ENCODE measurements at places on chromosomes 2 and 18.

DNA sequence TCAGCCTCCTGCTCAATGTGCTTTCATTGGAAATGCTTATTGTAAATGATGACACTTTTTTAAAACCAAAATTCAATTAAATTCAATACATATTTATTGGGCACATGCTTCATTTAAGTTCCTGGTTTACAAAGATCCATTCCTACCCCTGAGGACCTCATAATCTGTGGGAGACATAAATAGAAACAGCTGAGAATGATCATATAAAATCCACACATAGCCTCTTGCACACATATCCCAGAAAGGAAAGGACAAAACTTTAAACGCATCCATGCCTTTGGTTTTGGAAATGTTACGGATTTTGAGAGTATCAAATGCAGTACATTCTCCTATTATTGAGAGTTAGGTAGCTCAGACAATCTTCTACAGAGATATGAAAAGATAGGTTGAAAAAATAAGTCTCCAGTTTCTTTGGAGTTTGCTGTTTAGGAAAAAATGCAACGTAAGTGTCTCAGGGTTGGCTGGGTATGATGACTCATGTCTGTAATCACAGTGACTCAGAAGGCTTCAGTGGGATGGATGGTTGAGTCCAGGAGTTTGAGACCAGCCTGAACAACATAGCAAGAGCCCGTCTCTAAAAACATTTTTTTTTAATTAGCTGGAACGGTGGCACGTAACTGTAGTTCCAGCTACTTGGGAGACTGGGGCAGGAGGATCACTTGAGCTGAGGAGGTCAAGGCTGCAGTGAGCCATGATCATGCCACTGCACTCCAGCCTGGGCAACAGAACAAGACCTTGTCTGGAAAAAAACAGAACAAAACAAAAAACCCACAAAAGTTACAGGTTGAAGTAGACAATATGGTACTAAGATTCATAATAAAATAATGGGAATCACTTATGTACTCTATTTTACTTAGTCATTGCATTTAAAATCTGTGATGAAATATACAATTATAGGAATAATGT, 3.9 kb upstream of the PRELID3A start:
- DNase-seq: no peak

DNA sequence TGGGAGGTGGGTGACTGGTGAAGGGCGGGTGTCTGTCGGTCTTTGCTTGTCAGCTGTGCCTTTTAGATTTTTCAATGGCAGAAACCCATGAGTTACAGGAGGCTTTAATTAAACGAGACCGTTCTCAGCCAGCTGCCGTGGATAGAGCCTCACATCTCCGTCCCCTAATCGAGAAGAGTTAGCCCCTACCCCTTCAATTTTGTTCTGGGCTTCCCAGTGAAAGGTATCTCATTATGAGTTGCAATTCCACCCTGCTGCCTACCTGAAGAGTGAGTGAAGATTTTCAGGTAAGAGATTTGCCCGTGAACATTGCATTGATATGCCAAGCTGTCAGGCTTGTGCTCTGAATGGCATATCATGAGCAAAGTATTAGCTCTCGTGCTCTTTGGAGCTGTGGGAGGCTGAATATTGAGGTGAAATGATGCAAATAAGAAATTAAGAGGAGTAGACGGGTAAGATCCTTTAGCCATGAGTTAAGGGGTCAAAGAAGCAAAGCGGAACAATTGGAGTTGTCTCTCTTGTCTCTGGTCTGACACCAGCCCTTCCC, 118.7 kb upstream of the MSTN start:
- peak; percentile 64 for DNase-seq

DNA sequence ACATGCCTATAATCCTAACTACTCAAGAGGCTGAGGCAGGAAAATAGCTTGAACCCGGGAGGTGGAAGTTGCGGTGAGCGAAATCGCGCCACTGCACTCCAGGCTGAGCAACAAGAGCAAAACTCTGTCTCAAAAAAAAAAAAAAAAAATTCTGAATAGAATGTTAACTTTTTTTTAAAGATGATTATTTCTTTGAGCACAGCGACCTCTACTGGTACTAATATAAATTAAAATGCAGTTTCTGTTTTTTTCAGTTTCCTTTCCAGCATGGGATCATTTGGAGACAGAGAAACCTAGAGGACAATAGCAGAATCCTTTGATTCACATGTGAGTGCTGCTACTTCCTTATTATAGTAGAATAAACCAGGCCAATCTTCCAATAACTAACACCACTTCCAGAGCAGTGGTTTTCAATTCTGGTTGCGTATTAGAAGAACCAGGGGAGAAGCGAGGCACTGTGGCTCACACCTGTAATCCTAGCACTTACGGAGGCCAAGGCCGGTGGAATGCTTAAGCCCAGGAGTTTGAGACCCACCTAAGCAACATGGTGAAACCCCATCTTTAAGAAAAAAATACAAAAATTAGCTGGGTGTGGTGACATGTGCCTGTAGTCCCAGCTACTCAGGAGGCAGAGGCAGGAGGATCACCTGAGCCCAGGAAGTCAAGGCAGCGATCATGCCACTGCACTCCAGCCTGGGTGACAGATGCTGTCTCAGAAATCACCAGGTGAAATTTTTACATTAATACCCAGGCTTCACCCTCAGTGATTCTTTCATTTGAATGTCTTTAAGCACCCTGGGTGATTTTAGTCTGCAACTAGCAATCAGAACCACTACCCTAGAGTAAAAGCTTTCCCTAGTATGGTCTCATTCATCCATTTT, 10.1 kb downstream of the SRSF7 start:
- DNase-seq: peak; percentile 59

DNA sequence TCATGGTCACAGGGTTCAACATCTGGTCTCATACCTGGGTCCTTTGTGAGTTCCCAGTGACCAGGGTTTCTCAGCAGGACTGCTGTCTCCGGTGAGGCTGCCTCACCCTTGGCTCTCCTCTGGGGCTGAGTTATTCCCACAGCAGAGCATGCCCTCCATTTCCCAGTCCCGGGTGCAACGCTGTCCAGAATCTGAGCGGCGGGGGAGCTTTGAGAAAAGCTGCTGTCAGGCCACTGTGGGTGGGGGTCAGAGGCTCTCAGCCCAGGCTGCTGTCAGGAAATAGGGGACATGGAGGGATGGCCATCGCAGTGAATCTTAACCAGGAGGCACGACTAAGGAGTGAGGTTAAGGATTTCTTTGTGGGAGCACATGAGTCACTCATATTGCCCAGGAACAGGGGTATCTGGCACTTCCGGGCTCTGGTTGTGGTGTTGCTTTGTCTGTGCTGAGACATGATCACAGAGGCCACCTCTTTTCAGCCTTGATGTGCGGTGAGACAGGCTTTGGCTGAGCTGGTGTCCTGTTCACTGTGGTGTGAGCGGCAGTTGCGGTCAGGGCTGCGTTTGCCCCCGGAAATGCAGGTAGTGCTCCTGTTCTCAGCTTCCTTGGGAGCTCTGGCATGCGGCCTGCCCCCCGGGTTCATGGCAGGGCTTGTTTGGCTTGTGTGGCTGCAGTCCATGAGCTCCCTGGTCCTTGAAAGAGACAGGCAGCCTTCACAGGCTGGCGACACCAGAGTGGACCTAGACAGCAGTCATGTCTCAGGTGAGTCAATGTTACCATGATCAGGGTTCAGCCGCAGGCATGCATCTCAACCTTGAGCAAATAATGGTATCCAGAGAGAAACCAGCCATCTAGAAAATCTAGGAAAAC, 310.7 kb upstream of the MYT1L start:
- no peak for DNase-seq

DNA sequence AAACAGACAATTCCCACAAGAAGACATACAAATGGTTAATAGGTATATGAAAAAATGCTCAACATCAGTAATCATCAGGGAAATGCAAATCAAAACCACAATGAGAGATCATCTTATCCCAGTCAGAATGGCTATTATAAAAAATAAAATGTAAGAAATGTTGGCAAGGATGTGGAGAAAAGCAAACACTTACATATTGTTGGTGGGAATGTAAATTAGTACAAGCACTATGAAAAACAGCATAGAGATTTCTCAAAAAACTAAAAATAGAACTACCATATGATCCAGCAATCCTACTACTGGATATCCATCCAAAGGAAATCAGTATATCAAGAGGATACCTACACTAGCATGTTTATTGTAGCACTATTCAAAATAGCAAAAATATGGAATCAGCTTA, 186.6 kb downstream of the NOL4 start:
- no peak for DNase-seq

DNA sequence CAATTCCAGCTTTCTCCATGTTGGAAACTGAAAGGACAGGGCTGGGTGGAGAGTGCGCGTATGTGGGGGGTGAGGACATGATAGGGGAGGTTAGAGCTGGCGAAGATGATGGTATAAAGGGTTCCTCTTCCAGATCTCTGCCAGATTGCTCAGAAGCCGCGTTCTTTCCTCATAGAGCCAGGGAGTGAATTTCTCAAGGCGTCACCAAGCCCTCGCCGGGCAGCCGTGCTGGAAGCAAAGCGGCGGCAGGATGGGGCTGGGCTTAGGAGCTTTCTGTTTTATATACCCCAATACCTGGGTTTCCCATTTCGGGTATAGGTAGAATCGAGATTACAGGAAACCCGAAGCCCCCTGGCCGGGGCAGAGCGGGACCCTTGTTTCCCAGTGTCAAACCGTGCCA, 43.8 kb downstream of the DDX18 start:
- no peak for DNase-seq

DNA sequence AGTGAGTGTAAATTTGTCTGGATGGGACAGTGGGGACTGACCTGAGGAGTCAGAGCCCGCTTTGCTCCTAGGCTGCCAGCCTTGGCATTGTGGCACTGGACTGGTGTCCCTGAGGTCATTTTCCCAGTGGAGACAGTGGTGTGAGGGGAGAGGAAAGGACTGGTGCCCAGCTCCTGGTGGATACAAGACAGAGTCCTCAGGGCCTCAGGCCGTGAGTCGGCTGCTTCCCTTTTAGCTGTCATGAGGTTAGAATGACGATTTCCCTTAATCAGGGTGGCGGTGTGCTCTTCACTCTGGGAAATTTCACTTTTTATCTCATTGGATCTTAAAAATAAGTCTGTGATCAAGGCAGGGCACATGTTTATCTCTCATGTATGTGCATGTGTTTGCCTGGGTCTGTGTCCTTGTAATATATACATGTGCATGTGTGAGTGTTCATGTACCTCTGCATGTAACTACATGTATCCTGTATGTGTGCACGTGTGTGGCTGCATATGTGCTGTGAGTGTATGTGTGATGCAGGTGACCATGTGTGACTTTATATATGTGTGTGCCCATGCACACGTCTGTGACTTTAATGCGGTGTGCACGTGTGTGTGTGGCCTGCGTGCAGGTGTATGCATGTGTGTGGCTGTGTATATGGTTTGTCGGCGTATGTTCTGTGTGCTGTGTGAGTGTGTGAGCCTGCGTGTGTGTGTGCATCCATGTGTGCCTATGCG, 55.7 kb downstream of the GLI2 start:
- no peak for DNase-seq

DNA sequence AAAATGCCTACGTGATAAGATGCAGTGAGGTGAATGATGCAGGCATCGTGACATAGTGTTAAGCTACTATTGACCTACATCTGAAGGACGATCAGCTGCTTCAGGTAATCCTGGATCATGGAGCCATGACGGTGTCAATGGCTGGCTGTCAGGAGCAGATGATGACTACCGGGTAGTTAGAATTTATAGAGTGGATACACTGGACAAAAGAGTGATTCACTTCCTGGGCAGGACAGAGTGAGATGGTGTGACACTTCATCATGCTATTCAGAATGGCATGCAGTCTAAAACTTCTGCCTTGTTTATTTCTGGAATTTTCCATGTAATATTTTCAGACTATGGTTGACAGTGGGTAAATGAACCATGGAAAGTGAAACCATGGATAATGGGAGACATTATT, 29.5 kb downstream of the METTL8 start:
- DNase-seq: no peak

DNA sequence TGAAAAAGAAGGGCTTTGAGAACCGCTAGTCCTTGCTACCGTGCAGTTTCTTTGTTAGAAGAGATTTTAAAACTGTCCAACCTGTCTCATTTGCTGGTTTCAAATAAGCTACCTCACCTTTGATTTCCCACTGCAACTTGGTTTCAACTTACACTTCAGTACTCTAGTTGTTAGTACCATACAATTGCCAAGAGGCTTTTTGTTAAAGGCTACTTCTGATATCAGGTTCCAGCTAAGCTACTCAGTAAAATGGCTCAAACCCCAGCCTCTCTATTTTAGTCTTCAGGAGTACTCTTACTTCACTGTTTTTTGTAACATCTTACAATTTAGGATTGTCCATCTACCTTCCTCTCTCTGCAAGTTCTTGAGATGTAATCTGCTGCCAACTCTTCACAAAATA, 91.6 kb downstream of the INO80D start:
- DNase-seq: no peak

- no peak for DNase-seq
Measured at GRCh38 chr2:222572264-222572721, 83.6 kb downstream of the FARSB start.

- no peak for DNase-seq
Measured at GRCh38 chr2:225104971-225105370, 62.7 kb upstream of the DOCK10 start.

GRCh38 chr2:8477552-8478470, 204.0 kb upstream of the ID2 start:
- DNase-seq: no peak

DNA sequence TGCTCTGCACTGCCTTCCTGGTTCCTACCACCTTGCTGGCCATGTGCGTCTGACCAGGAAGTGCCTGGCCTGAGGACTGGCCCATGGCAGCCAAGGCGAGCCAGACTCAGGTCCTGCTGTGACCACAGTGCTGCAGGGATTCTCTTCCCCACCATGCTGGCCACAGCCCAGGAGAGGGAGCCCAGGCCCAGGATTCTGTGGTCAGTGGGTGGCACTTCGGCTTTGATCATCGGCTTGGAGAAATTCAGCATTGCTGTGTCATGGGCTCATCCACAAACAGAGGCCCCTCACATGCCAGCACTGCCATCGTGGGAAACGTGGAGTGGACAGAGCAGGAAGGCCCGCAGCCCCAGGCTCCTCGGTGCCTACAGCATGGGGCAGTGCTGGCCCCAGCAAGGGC, 211.6 kb downstream of the SEPTIN10 start:
- DNase-seq: no peak

GRCh38 chr2:48240912-48241311, 289.0 kb upstream of the STON1 start:
- peak; percentile 95 for DNase-seq

DNA sequence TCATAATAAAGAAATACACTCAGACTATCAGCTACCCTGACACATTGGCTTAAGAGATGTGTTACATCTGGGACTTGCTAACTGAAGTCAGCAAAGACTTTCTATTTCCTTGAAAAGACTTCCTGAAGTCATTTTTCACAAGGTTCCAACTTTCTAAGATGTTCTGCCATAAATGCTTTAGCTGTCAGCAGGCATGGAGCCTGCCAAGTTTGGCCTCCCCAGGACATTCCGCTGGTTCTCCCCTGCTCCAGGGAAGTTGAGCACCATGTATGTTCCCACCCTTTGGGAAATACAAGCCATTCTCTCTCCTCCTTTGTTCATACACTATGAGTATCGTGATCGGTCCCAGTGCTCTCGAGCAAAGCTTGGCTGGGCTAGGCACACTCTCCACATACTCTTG, 202.7 kb upstream of the CCDC68 start:
- no peak for DNase-seq

GRCh38 chr2:27304488-27305240, 3.6 kb downstream of the UCN start:
- no peak for DNase-seq

- no peak for DNase-seq
Measured at GRCh38 chr2:240482141-240482540, 46.7 kb downstream of the GPC1 start.

- no peak for DNase-seq
Measured at GRCh38 chr2:46157966-46158310, 139.3 kb upstream of the EPAS1 start.

- no peak for DNase-seq
Measured at GRCh38 chr2:63786471-63786870, 55.2 kb upstream of the UGP2 start.

- DNase-seq: no peak
Measured at GRCh38 chr2:98915751-98916358, 20.2 kb downstream of the CRACDL start.
